ENCODE measurements at places on chromosomes 1 and 21.

DNA sequence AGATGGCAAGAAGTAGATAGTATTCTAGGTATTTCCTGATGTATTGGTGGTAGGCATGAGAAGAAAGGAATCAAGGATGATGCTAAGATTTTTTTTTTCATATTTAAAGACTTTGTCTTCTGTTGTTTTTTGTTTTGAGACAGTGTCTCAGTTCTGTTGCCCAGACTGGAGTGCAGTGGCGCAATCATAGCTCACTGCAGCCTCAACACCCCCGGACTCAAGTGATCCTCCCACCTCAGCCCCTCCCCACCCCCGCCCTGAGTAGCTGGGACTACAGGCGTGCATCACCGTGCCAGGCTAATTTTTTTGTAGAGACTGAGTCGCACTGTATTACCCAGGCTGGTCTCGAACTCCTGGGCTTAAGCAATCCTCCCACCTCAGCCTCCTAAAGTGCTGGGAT, 2.8 kb upstream of the CAPZB start:
- no peak for ATAC-seq

GRCh38 chr1:121483961-121484424, 299.2 kb downstream of the SRGAP2C start:
- ATAC-seq: no peak

GRCh38 chr21:45019076-45019886, 55.1 kb upstream of the ADARB1 start:
- no peak for ATAC-seq

GRCh38 chr1:30462826-30463425, 260.5 kb downstream of the MATN1 start:
- no peak for ATAC-seq

GRCh38 chr1:202588503-202589189, 121.6 kb downstream of the SYT2 start:
- ATAC-seq: peak; percentile 48

- ATAC-seq: no peak
These were observed 139.7 kb upstream of the ARHGEF16 start for GRCh38 chr1:3314491-3315381.

- ATAC-seq: peak; percentile 93
These were observed 22.2 kb upstream of the ABL2 start for GRCh38 chr1:179251675-179252074.

- ATAC-seq: peak; percentile 50
These were observed 110.3 kb downstream of the DUSP10 start for GRCh38 chr1:221631556-221631955.

GRCh38 chr1:237884237-237884636, 6.5 kb downstream of the ZP4 start:
- ATAC-seq: no peak

GRCh38 chr1:42960566-42961311, 2.1 kb upstream of the SLC2A1 start:
- ATAC-seq: no peak

GRCh38 chr1:182754087-182754486, 35.5 kb upstream of the NPL start:
- no peak for ATAC-seq

GRCh38 chr1:229758101-229759036, 132.3 kb downstream of the URB2 start:
- ATAC-seq: no peak

- ATAC-seq: no peak
These were observed 1.1 kb upstream of the CACYBP start for GRCh38 chr1:174998569-174999215.

DNA sequence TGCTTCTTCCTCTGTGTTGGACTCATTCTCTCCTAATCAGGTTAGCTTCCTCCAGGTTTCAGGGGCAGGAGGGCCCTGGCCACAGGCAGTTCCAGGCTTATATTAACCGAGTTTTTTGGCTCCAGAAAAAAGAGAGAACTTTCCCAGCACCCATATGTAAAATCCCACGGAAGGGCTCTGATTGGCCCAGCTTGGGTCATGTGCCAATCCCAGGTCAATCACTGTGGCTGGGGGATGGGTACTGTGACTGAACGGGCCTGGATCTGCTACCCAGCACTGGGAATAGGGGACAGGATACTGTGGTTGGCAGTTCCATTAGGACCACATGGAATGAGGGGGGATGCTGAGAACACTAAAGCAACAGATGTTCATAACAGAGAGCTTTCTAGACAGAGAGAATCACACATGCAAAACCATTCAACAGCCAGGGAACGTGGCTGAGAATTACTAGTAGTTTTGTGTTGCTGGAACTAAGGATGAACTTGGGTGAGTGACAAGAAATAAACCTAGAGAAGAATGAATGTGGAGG, 51.1 kb upstream of the NEK2 start:
- no peak for ATAC-seq

DNA sequence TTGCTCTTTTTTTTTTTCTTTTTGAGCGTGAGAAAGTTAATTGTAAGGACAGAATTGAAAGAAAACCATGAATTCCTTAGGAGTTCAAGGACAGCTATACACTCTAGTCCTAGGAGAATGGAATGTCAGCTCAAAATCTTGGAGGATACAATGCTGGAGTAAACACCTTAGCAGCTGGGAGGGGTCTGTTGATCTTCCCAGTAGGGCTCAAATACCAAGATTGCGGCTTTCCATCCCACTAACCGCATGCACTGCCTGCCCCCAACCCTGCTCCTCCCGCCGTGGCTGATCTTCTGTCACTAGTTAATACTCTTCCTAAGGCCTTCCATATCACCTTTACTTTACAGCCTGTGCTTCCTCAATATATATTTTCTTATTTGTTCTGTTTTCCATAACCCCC, 2.6 kb upstream of the PDC start:
- ATAC-seq: no peak

DNA sequence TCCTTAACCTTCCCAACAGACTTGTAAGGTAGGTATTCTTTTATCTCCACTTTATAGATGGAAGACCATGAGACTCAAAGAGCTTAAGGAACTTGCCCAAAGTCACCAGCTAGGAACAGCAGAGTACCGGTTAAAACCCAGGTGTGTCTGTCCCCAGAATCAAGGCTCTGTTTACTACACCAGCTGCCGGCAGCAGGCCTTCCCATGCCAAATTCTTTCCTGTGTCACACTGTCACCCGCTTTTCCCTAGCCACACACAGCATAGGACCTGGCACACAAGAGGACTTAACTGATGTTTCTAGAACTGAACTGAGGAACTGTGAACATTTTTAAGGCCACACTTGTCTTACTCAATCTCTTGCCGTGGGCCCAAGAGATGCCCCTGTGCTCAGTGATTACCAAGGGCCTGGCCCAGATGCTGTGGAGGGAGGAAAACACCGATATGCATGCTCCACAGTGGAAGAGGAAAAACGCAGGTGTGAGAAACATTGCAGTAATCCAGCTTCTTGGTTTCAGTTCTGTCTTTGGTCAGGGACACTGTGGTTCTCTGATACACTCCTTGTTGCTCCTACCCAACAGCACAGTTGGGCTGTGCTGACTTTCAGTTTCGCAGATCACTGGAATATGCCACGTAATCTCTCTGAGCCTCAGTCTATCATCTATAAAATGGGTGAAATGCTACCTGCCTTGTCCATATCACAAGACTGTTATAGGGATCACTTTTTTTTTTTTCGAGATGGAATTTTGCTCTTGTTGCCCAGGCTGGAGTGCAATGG, 13.9 kb upstream of the LY9 start:
- no peak for ATAC-seq

GRCh38 chr1:181500636-181501035, 17.3 kb downstream of the CACNA1E start:
- ATAC-seq: no peak

All from SK-N-SH treated with all-trans-retinoic acid at 6 μM for 48 hours (cell line).